Glutamatergic neuron (in vitro differentiated cells): ENCODE measurements at places on chromosomes 1 and 21. TPM values are rescaled to one million over a fixed set of nuclear protein-coding genes. Genes with fewer than 3 reads are reported as not detected.

DNA sequence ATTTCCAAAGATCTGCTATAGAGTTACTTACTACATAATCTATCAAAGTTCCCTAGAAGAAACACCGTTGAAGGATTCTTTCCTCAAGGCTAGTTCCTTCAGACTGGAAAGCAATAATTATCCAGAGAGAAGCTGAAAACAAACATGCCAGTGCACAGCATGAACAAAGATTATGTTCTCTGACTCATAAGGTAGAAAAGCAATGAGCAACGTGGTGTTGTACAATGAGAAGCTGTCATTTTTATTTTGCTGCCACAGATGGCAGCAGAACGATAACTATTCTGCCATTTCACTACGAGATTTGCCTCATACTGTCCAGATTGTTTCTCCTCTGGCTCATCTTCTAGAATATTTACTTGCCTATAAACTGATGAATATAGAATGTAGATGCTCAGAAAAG is 10.7 kb downstream of the EXTL2 start:
- DNase-seq: no peak

GRCh38 chr1:225666495-225666894 is 13.6 kb upstream of the ENAH start:
- no peak for DNase-seq

DNA sequence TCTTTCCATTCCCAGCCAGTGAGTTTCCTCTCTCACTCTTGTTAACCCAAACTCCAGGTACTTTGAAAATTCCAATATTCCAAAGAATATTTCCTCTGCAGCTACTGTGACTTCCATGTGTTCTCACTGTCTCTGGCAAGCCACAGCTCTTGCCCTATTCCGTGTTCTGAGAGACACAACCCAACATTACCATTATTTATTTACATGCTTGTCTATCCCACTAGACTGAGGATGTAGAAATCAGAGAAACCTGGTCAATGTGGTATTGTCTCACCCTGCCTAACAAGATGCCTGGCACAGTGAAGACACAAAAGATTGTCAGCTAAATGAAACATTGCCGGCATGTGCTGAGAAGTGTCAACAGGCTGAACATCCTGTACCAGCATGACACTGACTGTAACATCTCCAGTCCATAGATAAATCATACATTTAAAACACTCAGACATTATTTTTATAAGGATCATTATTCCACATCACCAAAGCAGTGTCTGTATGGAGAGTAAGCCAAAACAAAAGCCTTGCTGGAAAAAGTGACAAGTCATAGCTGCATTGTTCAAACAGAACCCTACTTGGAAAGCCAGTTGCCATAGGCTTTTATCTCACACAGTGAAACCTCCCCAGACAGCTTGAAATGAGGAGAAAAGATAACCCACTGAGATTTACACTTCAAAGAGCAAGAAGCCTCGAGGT is 72.3 kb downstream of the SIPA1L2 start:
- no peak for DNase-seq

DNA sequence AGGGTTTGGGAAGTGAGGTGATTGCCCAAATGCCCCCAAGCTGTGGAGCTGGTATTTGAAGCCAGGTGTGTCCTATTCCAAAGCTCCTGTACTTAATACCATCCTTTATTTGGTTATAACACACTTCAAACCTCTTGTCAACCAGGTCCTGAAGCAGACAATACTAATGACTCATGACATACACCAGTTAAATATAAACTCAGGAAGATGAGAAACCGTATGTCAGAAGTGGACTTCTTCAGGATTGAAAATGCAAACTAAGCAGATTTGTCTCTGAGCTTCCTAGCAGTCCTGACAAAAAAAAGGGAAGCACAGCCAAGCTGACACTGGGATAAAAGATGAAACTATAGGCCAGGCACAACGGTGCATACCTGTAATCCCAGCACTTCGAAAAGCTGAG is 70.6 kb downstream of the ALPL start:
- no peak for DNase-seq

- no peak for DNase-seq
Measured at GRCh38 chr1:222241410-222241809, 306.5 kb downstream of the HHIPL2 start.

DNA sequence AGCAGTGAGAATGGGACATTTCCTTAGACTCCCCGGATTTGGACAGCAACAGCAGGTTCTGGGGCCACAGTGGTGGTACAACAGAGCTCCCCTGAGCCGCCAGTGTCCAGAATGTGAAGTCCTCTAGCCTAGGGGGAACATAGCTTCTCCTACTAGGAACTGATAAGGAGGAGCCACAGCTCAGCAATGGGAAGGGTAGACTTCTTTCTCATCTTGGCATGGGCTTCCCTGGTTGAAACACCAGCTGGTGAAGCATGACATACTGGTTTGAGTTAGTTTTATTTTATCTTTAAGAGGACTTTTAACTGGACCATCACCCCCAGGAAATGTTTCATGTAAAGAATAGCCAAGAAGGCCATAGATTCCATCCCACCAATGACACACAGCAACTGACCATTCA is 68.4 kb downstream of the KCNJ15 start:
- no peak for DNase-seq

- DNase-seq: no peak
Measured at GRCh38 chr1:99820546-99820945, 29.6 kb upstream of the AGL start.

DNA sequence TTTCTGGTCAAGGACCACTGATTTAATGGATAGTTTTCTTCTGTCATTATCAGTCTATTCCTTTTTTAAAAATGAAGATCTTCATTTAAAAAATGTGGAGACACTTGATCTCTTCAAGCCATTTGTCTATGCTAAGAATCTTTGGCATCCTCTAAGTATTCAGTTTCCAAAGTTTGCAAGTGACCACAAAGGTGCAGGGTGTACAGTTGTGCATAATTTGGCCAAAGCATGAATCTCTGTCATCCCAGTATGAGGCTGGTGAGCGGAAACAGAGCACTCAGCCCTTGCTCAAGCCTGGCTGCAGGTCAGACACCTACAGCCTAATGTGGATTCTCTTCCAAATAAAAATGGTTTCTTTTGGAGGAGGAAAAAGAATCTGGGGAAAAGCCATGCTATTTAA is 19.8 kb downstream of the PARP1 start:
- DNase-seq: no peak

- DNase-seq: no peak
Measured at GRCh38 chr1:243233908-243234307, 21.2 kb downstream of the CEP170 start.

GRCh38 chr1:225825078-225825477 is 15.2 kb downstream of the EPHX1 start:
- no peak for DNase-seq

TMEM63A gene
- total RNA-seq: 1.1 TPM

SH3D21 gene
- total RNA-seq: 11.8 TPM

- no peak for DNase-seq
Measured at GRCh38 chr1:153643100-153643499, 9.2 kb downstream of the CHTOP start.

- DNase-seq: no peak
Measured at GRCh38 chr1:165945911-165946310, 118.5 kb downstream of the UCK2 start.

- peak; percentile 87 for DNase-seq
Measured at GRCh38 chr1:20521960-20522861, 14.3 kb upstream of the MUL1 start.

GRCh38 chr1:35359995-35360394 is 91.5 kb downstream of the ZMYM4 start:
- DNase-seq: no peak

KIAA0040 gene
- total RNA-seq: not detected

LYPD8 gene
- total RNA-seq: not detected

DNA sequence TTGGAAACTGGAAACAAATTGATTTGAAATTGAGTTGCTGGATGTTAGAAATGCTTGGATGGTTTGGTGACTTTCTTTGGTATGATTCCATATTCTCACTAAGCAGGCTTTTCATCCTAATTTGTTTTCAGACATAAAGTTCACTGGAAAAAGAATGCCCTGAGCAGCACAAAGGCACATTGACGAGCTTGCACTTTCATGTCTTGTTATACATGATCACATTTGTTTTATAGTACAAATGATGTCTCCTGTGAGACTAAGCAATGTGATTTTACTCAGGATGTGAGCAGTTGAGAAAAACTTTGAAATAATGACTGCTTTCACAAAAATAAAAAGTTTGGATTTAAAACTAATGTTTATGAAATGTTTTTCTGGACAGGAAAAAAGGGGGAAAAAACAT is 63.6 kb downstream of the KCNT2 start:
- DNase-seq: no peak

GRCh38 chr1:207828485-207829158 is 76.8 kb downstream of the CD46 start:
- peak; percentile 54 for DNase-seq

DNA sequence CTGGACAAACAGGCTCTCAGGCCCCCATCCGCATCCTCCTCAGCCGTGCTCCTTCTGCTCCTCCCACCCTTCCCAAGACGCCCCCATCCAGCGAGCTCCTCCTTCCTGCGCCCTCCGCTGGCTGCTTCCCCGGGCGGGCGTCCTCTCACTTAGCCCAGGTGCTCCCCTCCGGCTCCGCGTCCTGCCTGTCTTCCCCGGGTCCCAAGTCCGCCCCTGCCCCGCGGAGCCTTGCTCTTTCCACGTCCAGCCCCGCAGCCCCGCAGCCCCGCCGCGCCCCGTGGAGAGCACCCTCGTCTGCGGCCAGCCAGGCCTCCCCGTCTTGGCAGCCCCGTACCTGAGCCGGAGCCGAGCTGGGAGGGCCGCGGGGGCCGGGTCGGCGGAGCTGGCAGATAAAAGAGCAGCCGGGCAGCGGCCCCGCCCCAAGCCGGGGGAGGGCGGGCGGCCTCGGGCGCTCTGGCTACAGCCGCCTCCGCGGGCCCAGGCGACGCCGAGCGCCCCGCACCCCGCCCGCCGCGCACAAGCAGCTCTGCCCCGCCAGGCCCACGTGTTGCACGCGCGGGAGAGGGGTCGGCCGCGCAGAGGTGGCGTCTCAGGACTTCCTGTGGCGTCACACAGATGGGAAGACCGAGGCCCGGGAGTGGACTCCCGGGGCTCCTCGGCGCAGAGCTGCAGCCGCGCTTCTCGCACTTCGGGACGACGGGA is at the start of gene PAQR7:
TSS of gene PAQR7 (minus strand) at position 555 of the 702 bp plus-strand sequence. CDS start 11,869 bp downstream, outside the sequence.
- peak; percentile 78 for DNase-seq

PDZK1 gene
- total RNA-seq: 1.7 TPM

GRCh38 chr1:117821774-117822482 is 107.5 kb downstream of the GDAP2 start:
- no peak for DNase-seq

DNA sequence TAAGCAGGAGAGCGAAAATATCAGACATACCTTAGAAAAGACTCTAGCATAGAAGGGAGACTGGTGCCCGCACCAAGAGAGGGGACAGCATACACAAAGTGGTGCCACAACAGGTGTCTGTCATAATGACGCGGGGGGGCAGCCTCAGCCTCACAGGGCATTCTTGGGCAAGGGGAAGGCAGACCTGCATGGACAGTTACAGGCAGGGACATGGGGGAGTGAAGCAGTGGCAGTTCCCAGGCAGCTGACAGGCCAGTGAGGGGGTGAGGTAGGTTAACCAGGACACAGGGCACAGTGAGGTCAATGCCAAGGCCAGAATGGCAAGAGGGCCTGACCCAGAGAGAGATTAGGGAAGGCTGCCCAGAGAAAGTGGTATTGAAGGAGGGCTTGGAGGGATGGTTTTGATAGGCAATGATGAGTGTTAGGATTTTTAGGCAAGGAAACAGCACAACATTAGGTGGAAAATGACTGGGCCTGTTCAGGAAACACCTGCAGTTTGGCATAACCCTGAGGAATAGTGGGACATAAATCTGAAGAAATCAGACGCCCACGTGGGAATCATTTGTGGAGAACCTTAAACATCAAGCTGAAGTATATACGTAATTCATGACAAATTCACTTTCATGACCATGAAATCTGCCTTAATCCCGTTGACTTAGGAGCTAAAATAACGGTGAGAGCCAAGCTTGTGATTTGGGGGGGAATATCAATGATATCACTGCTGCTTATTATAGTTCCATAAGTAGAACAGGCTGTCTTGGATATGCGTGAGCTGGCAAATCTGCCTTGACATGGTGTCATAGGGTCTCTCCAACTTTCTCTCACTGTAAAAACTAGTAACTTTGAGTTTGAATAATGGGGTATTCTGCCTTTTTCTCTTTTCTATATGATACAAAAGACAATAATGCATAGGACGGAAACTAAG is 8.9 kb downstream of the PTPN14 start:
- DNase-seq: no peak

S100A8 gene
- not detected for total RNA-seq

DNA sequence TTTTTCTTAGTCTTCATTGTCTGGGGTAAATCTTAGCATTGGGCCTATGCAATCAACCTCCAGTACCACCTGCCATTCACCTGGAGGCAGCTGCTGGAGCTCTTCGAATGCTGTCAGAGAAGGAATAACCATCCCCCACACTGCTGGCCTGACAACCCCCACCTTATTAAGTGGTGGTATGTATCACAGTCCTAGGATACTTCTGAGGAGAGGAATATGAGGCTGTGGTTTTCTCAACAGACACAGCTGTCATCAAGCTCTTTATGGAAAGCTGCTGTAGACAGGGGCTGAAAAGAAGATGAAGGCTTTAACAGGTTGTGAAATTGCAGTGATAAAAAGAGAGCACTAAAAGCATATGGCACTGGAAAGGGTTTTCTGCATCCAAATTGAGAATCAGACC is 61.7 kb downstream of the TSEN15 start:
- DNase-seq: no peak

DNA sequence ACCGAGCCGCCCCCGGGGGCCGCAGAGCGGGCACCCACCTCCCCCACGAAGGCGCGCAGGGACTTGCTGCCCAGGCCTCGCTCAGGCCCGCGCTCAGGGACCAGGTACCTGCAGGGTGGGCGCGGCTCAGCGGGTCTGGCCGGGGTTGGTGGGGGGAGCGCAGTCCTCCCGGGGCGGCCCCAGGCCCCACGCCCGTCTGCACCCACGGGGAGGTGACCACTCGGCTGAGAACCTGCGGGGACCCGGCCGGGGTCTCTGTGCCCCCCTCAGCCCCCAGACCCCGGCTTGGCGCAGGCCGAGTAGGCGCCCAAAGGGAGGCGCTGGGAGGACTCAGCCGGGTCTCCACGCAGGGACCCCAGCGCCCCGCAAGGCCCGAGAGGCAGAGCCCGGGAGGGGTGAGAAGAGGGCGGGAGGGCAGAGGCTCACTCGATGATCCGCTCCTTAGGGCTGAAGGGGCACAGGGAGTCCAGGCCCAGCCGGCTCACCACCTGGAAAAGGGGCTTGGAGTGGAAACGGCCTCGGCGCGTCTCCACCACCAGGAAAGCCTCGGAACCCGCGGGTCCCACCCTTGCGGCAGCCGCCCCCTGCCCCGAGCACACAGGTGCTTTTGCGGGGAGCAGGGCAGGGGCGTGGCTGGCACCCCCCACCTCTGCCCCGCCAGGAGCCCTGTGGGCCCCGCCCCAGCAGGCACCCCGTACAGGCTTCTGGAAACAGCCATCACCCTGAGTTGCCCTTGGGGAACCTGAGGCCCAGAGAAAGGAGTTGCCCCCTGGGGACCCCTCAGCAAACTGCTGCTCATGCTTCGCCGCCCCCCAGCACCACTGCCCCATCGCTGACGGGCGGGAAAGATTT is 9.3 kb downstream of the FTCD start:
- DNase-seq: peak; percentile 36

RGS13 gene
- not detected for total RNA-seq

GREM2 gene
- 3.7 TPM for total RNA-seq
